Renal cortical epithelial cell (primary cell): ENCODE measurements at places on chromosomes 13 and 19.

DNA sequence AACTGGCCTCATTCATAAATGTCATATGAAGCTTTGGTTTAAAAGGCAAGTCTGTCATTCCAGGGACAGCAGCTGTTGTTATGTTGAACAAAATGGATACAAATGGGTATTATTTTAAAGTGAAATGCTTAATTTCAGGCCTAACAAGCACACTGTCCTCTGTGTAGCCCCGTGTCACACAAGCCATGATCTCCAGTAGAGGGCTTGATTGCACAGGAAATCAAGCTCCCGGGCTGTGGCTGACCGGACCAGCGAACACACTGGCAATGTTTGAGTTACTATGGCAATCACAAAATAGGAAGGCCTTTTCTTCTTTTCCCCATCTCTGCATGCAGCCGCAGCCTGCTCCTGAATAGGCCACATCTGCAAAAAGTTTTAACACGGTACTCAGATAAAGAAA lies 64.0 kb upstream of the GSX1 start:
- no peak for DNase-seq

- no peak for DNase-seq
Measured at GRCh38 chr13:113145911-113146598, 12.4 kb upstream of the PROZ start.

DNA sequence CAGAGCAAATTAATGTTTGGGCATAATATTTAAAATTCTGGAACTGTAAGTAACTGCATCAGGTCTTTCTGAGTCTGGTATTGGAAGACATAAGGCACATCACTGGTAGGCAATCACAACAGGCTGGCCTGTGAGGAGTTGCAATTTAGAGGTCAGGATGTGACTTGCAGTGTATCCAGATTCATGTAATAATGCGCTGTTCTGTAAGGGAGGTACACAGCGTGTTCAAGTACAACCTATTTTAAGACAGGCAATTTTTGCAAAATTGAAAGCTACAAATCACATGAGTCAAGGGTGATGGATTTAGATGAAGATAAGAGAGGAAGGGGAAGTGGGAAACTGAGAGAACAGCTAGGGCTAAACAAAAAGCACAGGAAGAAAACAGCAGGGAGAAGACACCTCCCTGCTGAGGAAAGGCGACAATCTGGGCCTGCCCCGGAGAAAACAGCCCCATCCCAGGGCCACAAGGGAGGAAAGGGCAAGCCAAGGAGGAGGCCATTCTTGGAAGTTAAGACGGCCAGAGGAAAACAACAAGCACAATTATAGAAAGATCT lies 138.1 kb downstream of the LACC1 start:
- no peak for DNase-seq

GRCh38 chr19:19464339-19465098 lies 50.8 kb downstream of the TSSK6 start:
- peak; percentile 88 for DNase-seq

DNA sequence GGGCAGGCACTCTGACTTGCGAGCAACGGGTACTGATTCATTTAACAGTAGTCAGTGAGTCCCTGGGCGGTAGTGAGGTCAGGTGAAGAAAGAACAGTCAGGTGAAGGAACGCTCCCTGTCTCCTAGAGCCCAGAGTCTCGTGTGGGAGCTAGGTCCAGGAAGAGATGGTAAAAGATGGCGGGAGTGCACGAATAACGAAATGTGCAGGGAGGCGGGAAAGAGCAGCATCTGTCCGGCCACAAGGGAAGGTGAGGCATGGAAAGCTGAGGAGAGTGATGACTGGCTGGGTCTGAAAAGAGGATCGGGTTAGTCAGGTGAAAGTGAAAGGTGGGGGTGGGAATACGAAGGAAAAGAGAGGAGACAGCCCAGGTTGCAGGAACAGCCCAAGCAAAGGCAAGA lies 63.9 kb upstream of the SLC15A1 start:
- DNase-seq: no peak

DNA sequence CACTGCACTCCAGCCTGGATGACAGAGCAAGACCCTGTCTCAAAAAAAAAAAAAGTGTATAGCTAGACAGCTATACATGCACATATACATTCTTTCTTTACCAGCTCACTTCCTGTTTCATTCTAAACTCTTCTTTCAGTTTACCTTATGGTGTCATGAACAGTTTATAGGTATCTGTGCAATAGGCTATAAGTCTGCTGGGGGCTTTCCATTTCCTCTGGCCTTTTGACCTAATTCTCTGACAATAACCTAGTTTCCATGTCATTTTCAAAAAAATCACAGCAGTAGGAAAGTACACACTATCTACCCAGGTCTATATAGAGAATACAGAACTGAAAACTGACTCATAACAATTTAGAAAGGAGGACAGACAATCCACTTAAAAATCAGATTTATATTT lies 24.4 kb upstream of the URAD start:
- DNase-seq: no peak

DNA sequence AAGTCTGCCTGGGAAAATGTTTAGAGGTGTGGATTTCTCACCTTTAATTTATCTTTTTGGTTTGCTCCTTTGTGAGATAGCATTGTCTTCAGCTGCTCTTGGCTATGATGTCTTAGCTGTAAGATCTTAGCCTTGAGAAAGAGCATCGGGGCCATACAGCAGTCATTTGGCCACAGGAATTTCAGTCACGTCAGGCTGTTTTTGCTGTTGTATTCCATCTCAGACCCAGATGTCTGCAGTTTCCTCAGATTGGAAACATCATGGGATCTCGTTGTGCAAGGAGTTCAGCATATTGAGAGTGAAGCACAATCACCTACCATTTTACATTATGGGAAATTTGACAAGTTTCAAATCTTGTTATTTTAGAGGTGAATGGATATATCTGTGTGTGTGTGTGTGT lies 89.3 kb upstream of the C1QTNF9B start:
- DNase-seq: no peak

DNA sequence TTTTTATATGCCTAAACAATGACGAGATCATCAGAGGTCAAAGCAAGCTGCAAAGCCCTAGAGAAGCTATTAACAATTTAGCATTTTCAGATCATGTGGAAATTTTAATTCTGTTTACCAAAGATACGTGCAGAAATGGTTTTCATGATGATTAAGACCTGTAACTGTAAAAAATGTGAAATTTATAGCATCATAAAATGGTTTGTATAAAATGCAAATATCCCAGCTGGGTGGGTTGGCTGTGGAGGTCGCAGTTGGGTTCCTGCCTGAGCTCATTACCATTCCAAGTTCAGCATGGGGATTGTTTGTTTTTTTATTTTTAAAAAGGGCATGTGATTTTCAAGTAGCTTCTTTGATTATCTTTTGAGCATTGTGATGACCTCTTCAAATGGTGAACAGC lies 47.9 kb upstream of the SIAH3 start:
- DNase-seq: no peak

DNA sequence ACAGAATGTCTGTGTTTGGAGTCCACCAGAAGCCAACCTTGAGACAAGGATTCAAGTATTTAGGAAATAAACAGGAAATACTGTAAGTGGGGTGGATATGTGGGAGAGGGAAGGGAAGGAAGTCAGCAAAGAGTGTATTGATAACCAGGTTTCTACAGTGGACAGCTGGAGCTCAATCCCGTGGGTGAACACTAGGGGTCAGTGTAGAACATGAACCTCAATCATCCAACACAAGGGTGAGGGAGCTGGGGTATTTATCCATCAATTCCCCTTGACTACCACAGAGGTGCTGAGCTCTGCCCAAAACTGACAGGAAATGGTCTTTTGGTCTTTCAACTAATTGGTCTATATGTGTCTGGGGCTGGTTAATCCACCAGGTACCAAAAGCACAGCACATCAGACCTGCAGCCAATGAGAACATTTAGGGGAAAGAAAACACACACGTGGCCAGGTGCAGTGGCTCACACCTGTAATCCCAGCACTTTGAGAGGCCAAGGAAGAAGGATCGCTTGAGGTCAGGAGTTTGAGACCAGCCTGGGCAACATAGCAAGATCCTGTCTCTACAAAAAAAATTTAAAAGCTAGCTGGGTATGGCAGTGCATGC lies 5.6 kb upstream of the SYDE1 start:
- peak; percentile 51 for DNase-seq

GRCh38 chr19:49849433-49850220 lies 1.3 kb upstream of the PTOV1 start:
- DNase-seq: no peak

GRCh38 chr19:11704626-11705025 lies 34.1 kb downstream of the ZNF823 start:
- peak; percentile 57 for DNase-seq

GRCh38 chr13:92407858-92408257 lies 818.7 kb upstream of the GPC6 start:
- no peak for DNase-seq

DNA sequence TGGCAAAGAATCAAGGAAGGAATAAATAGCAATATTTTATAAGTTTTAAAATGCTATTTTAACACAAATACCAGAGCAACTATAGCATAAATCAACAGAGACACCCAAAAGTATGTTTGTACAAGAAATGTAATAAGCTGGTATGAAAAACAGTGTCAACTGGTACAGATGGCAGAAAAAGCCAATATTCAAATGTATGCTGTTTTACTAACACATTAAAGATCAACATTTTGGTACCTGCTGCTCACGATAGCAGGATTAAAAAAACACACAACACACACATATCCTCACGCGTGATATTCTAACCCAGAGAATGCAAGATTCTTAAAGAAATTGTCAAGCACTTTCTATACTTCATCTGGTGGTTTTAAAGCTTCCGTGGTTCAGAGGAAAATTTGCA lies 48.1 kb upstream of the C19orf12 start:
- no peak for DNase-seq

DNA sequence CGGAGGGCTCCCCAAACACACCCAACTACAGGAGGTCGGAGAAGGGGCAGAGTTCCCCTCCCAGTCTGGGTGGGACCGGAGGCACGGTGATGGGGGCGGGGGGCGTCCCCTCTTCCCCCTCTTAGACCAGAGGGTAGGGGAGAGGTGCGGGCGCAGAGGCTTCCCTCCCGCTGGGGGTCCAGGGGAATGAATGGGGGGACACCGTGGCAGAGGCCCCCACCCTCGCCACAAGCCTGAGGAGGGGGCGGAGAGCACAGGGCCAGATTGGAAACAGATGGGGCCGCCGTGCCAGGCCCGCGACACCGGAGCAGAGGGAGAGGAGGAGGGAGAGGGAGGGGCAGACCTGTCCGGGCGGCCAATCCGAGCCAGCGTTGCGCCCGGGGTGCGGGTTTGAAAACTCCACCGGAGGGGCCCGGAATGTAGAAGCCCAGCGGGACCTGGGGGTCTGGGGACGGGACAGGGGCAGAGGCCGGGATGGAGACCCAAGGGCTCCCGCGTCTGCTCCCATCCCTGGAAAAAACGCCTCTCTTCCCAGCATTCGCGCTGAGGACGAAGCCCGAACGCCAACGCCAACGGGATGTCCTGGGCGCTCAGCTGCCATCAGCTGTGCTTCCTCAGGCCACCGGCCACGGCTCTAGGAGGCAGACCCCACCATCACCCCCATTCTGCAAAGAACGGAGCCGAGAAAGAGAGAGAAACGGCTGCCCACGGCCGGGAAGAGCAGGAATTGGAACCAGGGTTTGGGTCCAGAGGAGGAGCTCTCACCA lies 46.8 kb downstream of the PTPRS start:
- no peak for DNase-seq
